Eye (tissue), 1 donor: ENCODE measurements at places on chromosomes 5 and 9.

- DNase-seq, result no peak
Observed at GRCh38 chr5:16565118-16565517, 51.7 kb downstream of the RETREG1 start.

DNA sequence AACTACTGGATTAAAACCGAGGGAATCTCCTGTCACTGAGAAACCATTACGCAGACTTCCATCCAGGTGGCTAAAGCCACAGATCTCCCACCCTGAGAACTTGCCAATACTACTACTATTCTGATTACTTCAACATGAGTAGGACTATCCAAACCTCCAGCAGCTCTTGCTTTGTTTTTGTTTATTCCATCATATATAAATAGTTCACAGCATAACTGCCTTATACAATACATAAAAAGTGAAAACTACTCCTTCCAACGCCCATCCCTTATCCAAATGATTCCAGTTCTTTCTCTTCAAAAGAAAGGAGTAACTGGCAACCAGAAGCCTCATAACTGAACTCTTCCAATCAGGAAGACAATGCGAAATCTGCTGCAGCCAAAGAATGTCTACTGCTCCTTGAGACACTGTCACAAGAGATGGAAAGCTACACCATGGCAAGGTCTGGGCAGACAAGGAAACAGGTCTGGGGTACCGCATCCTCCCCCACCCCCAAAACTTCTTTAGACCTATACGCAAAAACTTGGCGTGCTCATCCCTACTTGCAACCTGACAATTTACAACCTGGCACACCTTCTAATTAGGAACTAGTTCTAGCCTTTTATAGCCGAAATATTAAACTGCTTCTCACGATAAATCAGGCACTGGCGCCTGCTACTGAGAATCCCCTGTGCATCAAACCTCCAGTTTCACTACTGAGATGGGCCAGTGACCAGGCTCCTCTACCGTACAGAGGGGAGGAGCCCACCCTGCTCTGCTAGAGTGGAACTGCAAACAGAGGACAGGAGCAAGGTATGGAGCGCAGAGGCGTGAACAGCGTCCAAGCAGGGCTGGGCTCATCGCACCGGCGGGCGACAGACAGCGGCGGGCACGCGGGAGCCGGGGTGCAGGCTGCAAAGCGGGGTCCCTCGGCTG is 986 bp downstream of the PLPP1 start:
- no peak for DNase-seq

GRCh38 chr9:129221233-129221632 is 43.2 kb upstream of the IER5L start:
- DNase-seq, result no peak

- peak; percentile 95 for DNase-seq
Observed at GRCh38 chr5:11904265-11904906, at the start of gene CTNND2. TSS of gene CTNND2 (minus strand) at chr5:11904446. CDS start at chr5:11903853, 593 bp downstream.

GRCh38 chr5:119953474-119953873 is 324.1 kb downstream of the FAM170A start:
- DNase-seq, result no peak

DNA sequence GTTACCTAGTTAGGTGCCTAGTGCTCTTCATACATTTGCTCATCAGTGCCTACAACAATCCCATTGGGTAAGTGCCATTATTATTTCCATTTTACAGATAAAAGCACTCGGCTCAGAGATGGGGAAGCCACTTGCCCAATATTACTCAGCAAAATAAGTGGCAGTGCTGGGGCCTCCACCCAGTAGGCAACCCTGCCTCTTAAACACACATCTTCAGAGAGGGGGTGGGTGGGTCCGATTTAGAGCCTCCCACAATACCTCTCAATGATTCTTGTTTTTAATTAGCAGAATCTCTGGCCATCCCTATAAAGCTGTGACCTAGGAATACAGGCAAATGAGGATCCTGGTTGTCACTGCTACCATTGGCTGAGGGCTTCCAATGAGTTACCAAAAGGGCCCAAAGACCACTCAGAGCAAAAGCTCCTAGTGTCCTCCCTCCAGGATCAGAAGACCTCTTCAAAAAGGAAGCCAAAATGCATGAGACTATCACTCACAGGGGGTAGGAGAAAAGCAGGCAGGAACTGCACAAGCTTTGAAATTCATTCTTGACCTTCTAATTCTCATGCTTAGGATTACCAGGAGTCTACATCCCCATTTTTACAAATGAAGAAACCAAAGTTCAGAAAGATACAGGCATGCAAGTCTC is 36.1 kb upstream of the UBE2D2 start:
- DNase-seq, result no peak

DNA sequence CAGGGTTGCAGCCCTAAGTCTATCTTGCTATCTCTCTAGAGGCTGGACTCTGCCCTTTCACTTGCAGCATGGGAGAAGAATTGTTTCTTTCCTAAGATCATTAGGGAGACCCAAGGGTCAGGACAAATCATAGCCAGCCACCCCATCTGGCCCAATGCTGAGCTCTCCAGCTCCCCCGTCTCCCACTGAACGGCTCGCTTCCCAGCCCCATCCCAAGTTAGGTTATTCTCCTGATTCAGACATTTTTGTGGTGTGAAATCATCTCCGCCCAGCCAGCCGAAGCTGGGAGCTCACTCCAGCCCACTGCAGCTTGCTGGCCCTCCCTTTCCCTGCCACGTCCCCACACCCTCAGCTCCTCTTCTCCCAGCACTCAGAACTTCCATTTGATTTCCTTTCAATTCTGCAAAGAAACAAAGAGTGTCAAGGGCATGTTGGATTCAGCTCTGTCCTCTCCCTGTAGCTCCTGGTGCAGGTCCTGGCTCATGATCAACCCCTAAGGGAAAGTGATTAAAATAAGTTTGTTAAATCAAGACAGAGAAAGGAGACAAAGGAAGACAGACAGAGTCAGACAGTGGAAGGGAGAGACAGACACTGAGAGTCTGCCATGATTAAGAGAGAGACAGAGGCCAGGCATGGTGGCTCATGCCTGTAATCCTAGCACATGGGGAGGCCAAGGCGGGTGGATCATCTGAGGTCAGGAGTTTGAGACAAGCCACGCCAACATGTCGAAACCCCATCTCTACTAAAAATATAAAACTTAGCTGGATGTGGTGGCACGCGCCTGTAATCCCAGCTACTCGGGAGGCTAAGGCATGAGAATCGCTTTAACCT is 12.6 kb upstream of the SPARC start:
- DNase-seq, result peak; percentile 91

GRCh38 chr5:89728750-89729149 is 680.8 kb downstream of the CETN3 start:
- peak; percentile 73 for DNase-seq

- DNase-seq, result no peak
Observed at GRCh38 chr5:392431-392988, 50.5 kb upstream of the EXOC3 start.

DNA sequence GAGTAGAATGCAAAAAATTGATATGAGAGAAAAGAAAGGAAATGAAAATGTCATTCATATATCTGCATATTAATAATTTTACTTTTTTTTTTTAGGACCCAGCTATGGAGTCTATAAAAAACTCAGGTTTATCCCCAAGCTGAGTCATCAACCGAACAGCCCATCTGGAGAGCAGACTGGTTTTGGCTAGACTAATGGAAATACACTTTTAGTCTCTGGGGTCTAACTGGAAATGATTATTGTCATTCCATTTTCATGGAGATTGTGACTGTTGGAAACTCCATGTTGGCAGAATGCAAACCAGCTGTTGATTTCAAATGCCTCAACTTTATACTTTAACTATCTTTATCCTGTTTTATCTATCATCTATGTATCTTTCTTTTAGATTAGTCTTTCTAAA is 28.7 kb downstream of the ANXA1 start:
- peak; percentile 64 for DNase-seq

DNA sequence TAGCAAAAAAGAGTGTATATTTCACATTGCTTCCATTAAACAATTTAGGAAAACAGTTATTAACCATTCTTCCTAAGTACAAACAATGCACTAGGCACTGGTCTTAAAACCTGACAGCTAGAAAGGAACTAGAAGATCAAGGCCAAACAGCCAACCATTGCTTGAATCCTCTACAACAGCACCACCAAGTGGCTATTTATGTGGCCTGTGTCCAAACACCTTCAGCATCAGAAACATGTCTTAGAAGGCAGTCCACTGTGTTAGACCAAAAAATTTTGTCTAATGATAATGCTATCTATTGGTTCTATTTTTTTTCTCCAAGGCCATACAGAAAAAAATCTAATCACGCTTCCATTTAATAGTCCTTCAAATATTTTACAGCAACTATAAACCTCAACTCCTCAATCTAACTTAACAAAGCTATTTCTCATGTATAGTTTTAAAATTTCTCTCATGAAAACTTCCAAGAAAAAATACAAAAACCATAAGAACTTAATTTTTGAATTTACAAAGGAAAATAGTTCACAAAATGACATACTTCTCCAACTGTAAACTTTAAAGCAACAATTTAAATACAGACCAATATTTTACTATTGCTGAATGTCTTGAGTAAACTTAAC is 36.1 kb downstream of the CAAP1 start:
- peak; percentile 79 for DNase-seq

DNA sequence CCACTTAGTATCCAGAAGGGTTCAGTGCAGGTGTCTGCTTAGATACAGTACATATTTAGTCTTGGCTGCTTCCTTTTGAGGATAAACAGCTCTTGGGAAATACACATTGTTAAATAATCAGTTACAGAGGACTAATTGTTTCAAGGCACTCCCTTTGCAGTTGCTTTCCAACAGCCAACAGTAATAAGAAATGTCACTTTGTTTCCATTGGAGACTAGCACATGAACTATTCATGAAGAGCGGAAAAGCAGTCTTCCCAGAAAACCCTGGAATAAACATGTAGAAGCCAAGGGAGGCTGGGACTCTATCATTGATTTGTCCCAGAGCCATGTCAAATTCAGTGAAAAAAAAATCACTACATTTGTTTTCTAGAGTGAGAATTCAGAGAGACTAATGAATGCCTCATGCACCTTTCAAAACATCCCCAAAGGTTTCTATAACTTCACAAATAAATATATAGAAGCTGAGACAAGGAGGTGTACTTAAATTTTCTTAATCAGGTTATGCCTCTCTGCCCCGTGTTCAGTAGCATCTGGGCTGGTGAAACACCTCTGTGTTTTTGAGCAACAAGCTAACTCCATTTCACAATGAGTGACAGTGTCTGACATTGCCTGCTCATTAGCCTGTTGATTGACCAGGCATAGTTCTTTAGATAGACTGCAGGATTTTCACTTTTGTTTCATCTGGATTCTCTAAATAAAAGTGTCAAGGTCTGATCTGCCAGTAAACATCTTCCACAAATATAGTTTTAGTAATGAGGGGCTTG is 271.5 kb downstream of the ARRDC3 start:
- DNase-seq, result peak; percentile 50

DNA sequence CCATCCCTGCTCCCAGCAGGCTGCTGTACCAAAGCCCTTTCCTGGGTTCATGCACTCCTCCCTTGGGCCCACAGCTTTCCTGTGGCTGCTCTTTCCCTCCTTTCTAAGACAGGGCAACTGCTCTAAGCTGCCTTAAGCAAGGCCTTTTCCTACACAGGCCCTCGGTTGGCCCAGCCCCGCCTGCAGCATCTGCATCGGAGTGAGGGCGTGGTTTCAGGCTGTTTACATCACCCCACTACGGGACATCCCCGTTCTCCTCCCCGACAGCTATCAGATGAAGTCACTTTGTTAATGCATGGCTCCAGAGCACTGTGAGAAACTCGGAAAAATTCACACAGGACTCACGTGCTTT is 3.4 kb downstream of the DPH7 start:
- DNase-seq, result no peak

DNA sequence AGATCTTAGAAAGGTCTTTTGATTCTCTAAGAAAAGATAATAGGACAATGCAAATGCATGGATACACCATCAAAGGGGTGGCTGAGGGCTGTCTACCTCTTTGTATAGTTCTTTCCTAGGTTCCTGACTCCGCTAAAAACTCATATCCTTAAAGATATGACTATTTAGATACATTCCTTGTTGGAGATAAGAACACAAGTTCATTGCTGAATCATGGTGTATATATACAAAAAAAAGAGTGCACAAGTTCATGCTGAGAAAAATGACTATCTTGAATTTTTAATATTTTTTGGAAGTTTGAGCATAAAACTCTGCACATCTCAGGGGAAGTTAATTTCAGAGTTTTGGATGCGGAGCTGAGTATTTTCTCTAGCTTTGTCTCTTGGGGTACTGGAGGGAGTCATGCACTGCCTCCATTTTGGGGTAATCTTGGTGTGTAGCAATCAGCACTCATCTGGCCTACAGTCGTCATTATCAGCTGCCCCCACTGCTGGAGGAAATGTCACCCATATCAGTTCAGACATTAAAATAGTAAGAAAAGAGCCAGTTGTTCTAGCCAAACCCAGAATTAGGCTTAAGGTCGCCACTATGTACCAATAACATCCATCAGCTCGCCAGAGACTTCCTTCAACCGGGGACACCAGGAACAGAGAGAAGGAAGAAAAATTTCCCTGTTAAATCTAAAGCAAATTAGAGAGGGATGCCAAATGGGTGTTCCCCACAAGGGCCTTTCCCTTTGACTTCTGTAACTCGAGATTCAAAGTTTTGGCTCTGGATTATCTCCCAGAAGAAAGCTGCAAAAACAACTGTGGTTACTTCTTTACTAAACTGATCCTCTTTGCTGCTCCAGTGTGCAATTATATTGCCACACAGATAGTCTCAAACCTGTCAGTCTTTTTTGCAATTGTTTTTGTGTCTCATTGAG is 49.0 kb downstream of the PTTG1 start:
- no peak for DNase-seq

GRCh38 chr9:88197781-88198340 is 59.6 kb upstream of the SPATA31C2 start:
- DNase-seq, result peak; percentile 67

DNA sequence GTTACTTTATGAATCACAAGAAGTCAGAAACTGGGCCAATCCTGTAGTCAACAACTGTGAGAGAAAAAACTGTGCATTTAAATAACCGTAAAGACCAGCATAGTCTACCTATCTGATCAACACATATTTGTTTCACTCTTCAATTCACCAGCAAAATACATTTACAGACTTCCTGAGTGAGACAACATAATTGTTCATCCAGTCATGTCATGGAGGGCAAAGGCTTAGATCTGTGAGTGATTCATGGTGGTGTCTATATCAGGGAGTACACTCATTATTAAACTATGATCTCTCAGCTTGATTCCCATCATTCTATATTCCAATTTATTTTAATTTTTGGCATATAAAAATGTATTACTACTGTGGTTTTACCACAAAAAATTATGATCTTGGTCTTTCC is 694.6 kb downstream of the DNAH5 start:
- DNase-seq, result no peak

GRCh38 chr5:14534773-14535172 is 46.8 kb upstream of the OTULINL start:
- DNase-seq, result peak; percentile 6

GRCh38 chr9:21995666-21996398 is 1.2 kb downstream of the CDKN2B-AS1 start:
- no peak for DNase-seq

GRCh38 chr5:43401827-43402226 is 10.4 kb downstream of the CCL28 start:
- DNase-seq, result no peak
